Left cardiac atrium (tissue), 4 donors: ENCODE measurements at places on chromosomes 13 and 19.

DNA sequence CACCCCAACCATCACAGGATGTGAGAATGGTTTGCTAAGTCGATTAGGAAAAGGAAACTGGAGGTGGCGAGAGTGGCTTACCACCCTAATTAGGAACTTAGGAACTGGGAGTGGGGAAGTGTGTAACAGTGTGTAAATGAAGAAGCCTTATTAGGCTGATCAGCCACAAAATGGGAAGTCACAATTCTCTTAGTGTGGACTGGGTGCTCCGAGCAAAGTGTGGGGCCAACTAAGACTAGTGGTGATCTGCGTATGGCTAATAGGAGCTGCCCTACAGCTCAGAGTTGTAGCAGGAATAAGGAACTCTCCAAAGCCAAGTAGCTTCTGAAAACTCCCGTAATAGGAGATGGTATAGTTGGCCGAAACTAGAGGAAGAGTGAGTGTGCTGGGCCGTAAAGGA is 7.6 kb downstream of the SIGLEC11 start:
- no peak for DNase-seq

- no peak for DNase-seq
Observed at GRCh38 chr13:68125087-68125480, 894.9 kb upstream of the PCDH9 start.

GRCh38 chr13:84366506-84366905 is 484.2 kb upstream of the SLITRK1 start:
- DNase-seq: no peak

GRCh38 chr13:98778749-98779148 is 26.3 kb upstream of the SLC15A1 start:
- no peak for DNase-seq

DNA sequence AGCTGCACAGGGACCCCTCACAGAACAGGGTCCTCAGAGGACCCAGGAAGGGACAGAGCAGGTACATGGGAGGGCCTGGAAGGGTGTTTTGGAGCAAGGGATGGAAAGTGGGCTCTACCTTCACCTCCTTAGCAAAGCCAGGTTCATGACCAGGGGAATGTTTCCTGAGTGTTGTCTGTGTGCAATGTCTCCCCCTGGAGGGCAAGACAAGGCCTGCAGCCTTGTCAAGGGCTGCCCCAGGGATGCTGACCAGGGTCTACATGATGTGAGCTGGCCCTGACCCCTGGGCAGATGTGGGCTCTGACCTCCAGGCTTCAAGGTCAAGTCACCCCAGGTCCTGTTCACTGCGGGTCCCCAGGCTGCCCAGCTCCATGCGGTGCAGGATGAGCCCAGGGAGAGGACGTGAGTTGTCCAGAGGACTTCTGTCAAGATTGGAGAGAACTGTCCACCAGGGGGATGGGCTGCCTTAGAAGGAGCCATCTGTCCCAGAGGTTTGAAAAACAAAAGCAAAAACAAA is 1.0 kb upstream of the CEACAM1 start:
- DNase-seq: peak; percentile 48
